MV-4-11 (cell line): ENCODE measurements at places on chromosomes 3 and 15.

DNA sequence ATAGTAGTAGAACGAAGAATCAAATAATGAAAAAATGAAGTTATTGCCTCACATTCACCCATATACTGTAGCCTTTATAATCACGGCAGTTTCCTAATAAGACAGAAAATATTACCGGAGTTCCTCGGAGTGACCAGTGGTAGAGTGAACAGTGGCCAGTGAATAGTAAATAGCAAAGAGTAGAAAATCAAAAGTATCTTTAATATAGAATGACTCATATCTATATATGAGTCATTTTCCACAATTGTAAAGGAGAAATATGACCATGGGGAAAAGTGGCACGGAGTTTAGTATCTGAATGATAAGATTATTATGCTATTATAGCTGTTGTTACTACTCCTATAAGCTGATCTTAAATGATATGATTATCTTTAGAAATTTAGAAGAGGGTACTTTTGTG is 38.5 kb downstream of the ZBTB20 start:
- no peak for DNase-seq

DNA sequence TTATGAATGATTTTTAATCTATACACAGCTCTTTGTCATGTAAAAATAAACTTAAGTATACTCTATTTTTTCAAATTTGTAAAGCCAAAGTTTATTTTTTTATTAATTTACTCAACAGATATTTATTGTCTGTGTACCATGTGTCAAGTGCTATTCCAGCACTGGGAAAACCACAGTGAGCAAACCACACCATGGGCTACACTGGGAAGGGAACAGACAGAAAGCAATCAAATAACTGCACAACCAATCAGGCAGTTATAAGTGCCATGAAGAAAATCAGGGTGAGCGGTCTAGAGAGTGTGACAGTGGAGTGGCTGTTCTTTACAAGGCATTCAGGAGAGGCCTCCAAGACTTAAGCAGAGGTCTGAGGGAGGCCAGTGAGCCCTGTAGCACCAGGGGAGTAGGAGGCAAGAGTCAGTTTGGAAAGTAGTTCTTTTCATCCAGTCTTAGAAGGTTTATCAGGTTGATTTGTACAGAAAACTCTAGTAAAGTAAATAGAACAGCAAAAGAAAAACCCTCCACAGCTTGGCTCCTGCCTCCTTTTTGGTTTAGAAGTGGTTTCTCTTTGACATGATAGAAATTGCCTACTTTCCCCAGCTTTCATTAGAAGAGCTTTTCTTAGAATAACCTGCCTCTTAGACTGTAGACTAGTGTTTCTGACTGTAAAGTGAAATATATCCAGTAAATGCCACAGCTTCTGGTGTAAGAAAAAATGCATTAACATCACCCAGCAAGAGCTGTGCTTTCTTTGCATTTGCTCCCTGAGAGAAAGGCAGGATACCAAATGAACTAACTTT is 13.7 kb downstream of the EIF2AK4 start:
- DNase-seq: no peak

DNA sequence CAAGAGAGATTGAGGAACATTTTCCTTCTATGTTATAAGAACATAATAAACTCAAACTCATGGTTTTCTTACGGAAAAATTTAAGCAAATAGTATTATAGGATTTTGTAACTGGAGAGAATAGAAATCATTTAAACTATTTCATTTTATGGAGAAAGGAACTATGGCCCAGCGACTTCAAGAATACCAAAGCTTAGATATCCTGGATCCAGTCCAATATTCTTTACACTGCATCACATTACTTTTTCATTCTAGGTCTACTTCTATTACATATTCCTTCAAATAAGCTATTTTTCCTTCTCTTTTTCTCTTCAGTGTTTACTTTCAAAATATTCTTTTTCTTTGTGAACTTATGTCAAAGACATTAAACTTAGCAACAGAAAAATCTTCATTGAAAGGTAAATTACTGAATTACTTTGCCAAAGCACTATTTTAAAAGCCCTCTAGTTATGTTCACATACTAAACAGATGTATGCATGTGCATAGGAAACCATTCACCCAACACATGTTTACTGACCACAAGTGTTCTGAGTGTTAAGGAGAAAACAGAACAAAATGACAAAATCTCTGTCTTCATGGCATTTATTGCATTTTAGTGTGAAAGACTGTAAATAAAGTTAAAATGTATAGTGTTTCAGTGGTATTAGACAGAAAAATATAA is 20.4 kb downstream of the KPNA4 start:
- DNase-seq: no peak

GRCh38 chr3:83625261-83625660 is 1333.5 kb upstream of the CADM2 start:
- DNase-seq: no peak

- no peak for DNase-seq
These were observed 185.2 kb upstream of the CADPS start for GRCh38 chr3:63060412-63060811.
